ENCODE measurements at places on chromosomes 7 and 10.

GRCh38 chr7:94170836-94171235 lies 166.7 kb upstream of the BET1 start:
- no peak for DNase-seq

- no peak for DNase-seq
These were observed 28.7 kb downstream of the PRF1 start for GRCh38 chr10:70573599-70574506.

- DNase-seq, result peak; percentile 35
These were observed 67.3 kb upstream of the KLF6 start for GRCh38 chr10:3852147-3852904.

DNA sequence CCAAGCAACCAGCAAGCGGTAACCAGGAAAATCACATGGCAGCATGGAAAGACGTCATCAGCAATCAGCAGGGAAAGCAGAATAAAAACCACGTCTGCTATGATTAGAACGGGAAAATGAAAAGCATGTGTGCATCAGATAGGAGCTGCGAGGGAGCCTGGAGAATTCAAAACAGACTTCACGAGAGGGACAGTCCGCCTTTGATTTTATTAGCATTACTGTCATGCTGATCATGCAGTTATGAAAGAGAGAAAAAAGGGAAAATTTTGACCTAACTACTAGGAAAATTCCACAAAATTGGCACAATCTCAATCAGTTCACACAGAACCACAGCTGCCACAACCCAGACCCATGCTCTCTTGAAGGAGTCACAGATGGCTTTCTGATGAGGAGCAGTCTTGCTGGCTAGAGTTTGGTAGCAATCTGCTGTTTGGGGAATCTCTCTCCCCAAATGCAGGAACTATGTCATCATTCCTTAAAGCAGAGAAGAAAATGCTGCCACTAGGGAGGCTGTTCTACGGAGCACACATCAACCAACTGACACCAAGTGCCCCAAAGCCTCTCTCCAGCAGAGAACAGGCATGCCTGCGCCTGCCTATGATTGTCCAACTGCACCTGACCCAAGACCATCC lies 295.9 kb downstream of the TNS3 start:
- peak; percentile 40 for DNase-seq

- no peak for DNase-seq
These were observed 122.1 kb upstream of the KMT2E start for GRCh38 chr7:104891949-104892348.

DNA sequence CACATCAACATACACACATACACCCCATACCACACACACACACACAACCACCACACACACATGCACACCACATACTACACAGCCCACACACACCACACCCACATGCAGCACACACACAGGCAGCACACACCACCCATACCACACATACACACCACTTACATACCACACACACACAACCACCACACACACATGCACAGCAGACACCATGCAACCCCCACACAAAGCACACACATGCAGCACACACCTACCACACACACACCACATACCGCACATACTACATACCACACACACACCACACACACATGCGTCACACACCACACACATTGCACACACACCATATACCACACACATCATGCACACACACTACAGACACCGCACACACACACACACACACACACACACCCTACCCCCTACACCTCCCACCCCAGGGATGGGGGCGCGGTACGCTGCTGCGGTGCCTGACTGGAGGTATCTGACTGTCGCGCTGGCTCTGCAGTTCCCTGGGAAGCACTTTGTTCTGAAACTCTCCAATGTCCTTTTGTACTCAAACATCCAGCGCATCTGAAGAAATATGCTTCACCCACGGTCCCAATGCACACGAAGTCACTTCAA lies 5.4 kb upstream of the TRPV6 start:
- no peak for DNase-seq

GRCh38 chr7:91570560-91570959 lies 306.3 kb downstream of the FZD1 start:
- DNase-seq, result no peak

GRCh38 chr7:129454249-129454551 lies 20.0 kb downstream of the STRIP2 start:
- no peak for DNase-seq

- no peak for DNase-seq
These were observed 56.4 kb upstream of the NPS start for GRCh38 chr10:127492607-127493250.

GRCh38 chr10:49115015-49115795 lies at the start of gene VSTM4:
Gene VSTM4 (minus strand): TSS chr10:49115522. CDS start chr10:49115485, 37 bp downstream.
- DNase-seq, result peak; percentile 47

GRCh38 chr7:151631953-151632749 lies 112.5 kb upstream of the RHEB start:
- peak; percentile 84 for DNase-seq

- no peak for DNase-seq
These were observed 148.4 kb upstream of the KAT6B start for GRCh38 chr10:74677951-74678350.

- DNase-seq, result no peak
These were observed 118.6 kb downstream of the PLXNA4 start for GRCh38 chr7:132457658-132458057.

GRCh38 chr10:6148251-6148701 lies 54.5 kb upstream of the PFKFB3 start:
- no peak for DNase-seq

- DNase-seq, result no peak
These were observed 7.2 kb upstream of the CAV1 start for GRCh38 chr7:116517626-116518025.

GRCh38 chr10:1626835-1627234 lies 110.5 kb downstream of the ADARB2 start:
- DNase-seq, result no peak

GRCh38 chr7:714251-714671 lies 12.2 kb upstream of the DNAAF5 start:
- no peak for DNase-seq

- peak; percentile 75 for DNase-seq
These were observed 786.7 kb downstream of the NRG3 start for GRCh38 chr10:82661701-82662100.

DNA sequence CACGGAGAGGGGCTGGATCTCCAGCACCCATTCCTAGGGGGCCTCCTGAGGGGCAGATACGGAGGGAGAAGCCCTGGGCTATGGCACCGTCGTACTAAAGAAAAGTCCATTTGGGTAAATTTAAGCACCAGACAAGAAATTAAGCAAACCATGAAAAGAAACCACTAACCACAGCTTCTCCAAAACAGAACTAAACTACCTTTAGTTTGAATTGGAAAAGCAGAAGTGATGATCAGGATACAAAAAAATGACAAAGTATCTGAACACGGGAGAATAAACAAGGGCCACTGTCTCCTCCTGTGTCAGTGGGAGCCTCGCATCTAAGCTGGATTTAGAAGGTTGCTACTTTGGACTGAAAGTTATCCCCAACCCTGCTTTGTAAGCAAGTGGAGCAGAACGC lies 69.1 kb downstream of the DIP2C start:
- DNase-seq, result no peak

GRCh38 chr10:120607710-120608703 lies 151.0 kb downstream of the PLPP4 start:
- DNase-seq, result no peak

- DNase-seq, result no peak
These were observed 258.8 kb downstream of the AHR start for GRCh38 chr7:17557251-17557671.

- peak; percentile 14 for DNase-seq
These were observed 1354.7 kb upstream of the LRRTM3 start for GRCh38 chr10:65571011-65571570.

- DNase-seq, result no peak
These were observed 6.3 kb downstream of the KLF6 start for GRCh38 chr10:3778692-3779157.

DNA sequence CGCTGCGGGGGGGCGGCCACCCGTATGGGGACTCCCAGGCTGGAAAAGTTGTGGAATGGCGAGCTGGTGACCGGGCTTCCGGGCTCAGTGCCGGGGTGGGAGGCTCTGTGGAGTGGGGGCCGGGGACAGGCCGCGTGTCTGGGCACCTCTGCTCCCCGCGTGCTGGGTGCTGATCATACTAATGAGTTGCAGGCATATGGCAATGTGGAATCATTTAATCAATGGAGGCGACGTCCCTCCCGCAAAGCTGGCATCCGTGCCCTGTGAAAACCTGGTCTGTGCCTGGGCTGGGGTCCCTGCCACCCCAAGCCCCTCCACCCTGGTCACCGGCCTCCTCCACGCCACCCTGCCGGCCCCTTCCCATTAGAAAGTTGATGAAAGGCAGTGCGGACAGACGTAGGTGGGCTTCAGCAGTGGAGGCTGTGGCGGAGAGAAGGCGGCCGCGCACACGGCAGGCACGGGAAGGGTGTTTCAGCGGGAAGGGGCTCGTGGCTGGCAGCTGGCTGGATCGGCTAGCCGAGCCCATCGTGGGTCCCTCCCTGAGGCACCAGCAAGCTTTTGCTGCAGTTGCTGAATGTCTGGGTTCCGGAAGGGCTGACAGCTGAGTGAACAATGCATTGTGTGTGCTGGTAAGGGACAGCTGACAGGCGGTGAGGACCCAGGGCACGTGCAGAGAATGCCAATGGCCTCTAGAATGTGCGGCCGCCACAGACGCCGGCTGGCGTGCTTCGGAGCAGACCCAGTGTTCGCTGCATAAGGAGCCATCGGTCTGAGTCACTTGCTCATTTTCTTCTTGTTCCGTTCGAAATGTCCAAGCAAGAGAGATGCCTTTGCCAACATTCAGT lies 1.5 kb downstream of the ADGRA1 start:
- no peak for DNase-seq

- no peak for DNase-seq
These were observed 1.2 kb downstream of the NACAD start for GRCh38 chr7:45087301-45088145.

- no peak for DNase-seq
These were observed 867.1 kb upstream of the PHF14 start for GRCh38 chr7:10106609-10107008.

GRCh38 chr7:30206942-30207341 lies 72.2 kb downstream of the MTURN start:
- no peak for DNase-seq

- no peak for DNase-seq
These were observed 462.7 kb downstream of the PHTF2 start for GRCh38 chr7:78261302-78261701.

DNA sequence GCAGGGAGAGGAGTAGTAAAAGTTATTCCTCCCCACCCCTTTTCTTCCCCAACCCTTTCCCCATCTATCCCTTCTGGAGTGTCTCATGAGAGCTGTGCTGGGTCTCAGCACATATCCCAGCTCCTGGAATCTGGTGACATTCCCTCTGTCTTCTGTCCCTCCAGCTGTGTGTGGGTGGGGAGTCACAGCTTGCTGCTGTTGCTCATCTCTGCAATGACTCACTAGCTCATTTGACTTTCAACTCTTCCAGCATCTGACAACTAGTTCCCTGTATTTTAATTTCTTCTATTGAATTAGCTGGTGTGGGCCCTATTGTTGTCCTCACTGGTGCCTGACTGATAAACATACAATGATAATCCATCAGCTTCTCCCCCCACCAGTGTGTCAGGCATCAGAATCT lies 198.9 kb upstream of the AUTS2 start:
- DNase-seq, result peak; percentile 64

DNA sequence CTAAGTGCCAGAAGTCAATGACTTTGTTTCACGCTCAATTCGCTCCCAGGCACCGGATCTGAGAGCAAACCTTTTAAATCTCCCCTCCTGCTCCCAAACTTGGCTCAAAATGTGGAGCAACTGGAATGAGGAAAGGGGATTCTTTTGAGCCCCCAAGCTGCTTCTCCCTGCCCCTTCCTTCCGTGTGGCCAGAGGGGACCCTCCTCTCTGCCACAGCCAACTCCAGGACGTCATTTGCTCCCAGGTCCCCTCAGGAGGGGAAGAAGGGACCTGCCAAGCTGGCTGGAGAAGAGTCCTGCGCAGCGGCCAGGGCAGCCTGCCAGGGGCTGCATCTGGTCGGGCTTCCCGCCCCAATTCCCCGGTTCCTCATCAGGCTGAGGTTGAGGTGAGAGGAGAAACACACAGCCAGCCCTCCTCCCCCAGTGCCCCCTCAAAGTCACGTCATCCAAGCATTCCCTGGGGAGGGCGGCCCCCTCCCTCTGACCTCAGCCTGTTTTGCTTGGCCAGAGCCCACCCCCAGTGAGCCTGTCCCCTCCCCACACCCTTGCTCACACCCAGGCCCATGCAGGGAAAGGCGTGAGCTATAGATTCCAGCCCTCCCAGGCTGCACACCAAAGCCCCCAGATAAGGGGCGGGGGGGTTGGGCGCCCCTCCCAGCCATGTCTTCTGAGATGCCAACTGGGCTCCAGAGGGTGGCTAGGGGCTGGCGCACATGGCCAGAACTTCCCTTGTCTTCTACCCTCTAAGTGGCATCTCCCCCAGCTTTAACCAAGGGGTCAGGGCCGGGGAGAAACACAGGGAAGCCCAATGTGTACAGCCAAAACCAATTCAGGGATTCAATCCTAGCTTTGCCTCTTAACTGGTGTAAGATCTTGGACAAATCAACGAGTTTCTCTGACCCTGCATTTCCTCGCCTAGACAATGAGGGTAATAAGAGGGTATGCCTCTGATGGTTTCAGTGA lies 35.0 kb downstream of the SH3PXD2A start:
- DNase-seq, result peak; percentile 71

DNA sequence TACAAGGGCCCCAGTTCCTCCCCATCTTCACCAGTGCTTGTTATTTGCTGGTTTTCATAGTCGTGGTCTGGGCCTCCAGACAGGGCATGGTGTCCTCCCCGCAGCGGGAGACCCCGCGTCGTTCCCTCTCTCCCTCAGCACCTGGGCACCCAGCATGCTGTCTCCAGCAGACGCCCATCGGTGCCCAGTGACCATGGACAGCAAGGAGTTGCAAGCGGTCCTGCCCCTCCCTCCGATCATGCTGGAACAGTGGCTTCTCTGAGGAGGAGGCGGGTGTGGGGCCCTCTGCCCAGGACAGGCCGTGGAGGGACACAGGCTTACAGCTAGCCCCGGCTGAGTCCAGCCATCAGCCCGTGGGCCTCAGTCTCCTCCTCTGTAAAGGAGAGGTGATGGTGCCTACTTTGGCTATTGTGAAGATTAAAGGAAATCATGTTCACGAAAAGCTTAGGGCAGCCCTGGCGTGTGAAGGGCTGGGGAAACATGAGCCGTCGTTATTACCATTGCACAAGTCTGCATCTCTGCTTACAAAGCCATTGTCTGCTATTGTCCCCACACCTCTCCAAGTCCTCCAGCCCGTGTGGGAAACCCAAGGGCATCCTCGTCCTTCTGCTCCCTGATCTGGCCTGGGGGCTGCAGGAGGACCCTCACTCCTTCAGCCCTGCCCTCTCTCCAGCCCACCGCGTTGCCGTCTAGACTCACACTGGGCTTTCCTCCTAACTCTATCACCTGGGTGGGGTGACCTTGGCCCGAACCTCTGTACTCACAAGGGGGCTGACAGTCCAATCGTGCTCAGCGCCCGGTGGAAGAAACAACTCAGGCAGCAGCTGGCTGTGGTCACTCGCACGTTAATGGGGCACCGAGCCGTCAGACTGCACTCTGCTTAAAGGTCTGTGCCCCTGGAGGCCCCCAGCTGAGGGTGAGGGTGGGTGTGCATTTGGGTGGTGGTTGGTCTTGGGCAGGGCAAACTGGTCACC lies 29.9 kb downstream of the EN2 start:
- DNase-seq, result no peak

DNA sequence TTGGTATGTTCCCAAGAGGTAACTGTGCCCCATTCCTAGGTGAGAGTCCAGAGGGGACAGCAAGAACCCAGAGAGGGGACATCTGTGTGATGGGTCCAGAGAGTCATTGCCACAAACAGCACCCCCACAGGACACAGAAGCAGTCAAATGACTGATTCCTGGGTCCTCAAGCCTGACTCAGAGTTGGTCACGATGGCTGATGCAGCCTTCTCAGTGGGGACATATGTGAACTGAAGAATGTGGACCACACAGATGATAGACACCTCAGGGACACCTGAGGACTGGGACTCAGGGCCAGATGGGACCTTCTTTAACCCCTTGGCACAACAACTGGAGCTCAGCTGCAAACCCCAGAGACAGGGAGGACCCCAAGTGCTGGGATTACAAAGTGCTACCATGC lies 96.5 kb downstream of the STRA8 start:
- DNase-seq, result no peak
